ENCODE measurements at places on chromosomes 5 and 9. TPM values are rescaled to one million over a fixed set of nuclear protein-coding genes. Genes with fewer than 3 reads are reported as not detected.

The NUTM2F gene
- not detected for total RNA-seq

The PCDHGA5 gene
- total RNA-seq, result 0.12 TPM

DNA sequence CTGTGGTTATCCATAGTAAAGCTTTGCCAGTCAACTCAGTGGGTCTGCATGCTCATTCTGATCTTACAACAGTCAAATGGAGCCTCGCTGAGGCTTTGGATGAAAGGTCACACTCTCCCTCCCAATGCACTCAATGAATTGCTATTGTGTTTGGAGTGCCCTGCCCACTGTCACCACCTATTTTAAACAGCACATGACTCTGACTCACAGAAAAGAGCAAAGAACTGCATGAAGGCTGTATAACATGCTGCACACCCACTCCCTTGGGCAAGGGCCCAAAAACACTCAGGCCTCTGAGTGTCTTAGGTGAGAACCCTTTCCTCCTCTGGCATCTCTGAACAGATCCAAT is 118.7 kb upstream of the CCDC112 start:
- no peaks in the 10 kb centered on the region for H3K4me1 ChIP-seq
- no peak overlapping the region for H3K4me3 ChIP-seq
- DNase-seq, result no peak
- no peak overlapping the region for H3K27ac ChIP-seq

DNA sequence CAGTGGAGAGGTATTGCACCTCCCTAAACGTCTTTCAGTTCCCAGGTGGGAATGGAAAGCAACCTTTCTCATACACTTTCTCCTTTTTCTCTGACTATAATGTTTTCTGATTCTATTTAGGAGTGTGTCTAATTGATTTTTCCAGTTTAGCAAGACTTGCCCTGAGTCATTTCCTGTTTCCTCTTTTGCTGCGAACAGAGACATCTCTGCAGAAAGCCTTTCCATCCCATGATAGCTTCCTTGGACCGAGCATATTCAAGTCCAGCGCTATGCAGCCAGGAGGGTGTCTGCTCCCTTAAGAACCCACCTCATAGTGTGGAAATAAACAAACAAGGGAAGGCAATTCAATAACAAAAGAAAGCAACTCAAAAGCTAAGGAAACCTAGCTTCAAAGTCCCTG is 60.0 kb upstream of the CDH6 start:
- H3K4me3 ChIP-seq, result no peak overlapping the region
- no peak for DNase-seq
- H3K4me1 ChIP-seq, result no peaks in the 10 kb centered on the region

GRCh38 chr9:33254211-33254610 is 10.3 kb downstream of the BAG1 start:
- no peak overlapping the region for H3K27ac ChIP-seq
- H3K36me3 ChIP-seq, result peaks cover 72% of the 10 kb centered on the region
- DNase-seq, result no peak
- H3K4me3 ChIP-seq, result no peak overlapping the region
- no peaks in the 10 kb centered on the region for H3K27me3 ChIP-seq
- H3K4me1 ChIP-seq, result peaks cover 1% of the 10 kb centered on the region

DNA sequence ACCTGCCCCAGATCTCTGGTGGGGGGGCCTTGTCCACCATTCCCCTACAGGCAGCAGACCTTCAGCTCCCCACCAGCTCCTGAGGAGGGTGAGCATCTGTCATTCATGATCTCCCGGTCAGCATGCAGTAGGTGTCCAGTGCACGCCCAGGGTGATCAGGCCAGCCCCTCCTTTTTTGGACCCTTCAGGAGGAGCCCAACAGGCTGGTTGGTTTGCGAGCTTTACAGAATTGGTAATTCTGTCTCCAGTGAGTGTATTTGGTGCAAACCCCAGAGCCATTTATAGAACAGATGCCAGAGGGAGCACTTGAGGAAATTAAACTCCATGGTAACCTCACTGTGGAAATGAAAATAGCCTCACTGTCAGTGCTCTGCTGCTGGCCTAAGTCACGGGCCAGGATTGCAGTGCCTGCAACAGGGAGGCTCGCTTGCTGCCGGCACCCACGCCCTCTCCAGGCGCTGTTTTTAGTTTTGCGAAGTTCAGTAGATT is 23.4 kb downstream of the WNK2 start:
- H3K4me3 ChIP-seq, result no peak overlapping the region
- H3K27me3 ChIP-seq, result peaks cover 4% of the 10 kb centered on the region
- no peaks in the 10 kb centered on the region for H3K36me3 ChIP-seq
- H3K4me1 ChIP-seq, result peaks cover 18% of the 10 kb centered on the region
- DNase-seq, result no peak

The ZNF658 gene
- 1.6 TPM for total RNA-seq

DNA sequence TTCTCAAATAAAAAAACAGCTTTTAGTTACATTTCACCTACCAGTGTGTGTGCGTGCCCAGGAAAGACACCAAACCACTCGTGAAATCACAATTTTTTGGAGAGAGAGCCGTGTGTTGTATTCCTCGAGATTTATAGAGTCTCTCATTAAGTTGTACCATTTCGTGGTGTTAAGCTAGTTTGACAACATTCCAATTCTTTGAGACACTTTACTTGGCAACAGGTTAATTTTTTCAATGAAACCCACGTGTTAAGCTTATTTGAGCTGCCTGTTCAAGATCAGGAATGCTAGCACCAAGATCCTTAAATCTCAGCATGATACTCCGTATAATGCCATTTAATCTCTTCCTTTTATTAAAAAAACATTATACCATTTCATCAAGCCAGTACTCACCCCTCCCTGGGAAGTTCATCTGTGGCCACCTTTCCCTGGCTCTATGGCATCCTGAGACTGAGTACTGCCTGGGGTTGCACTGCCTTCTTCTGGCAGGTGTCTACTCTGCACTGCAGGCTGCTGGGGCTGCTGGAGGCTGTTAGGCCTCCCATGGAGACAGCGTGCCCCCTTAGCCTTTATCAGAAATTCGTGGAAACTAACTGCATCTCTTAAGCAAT is 143.7 kb downstream of the ARHGAP26 start:
- no peak overlapping the region for H3K4me3 ChIP-seq
- DNase-seq, result no peak
- H3K36me3 ChIP-seq, result peaks cover 57% of the 10 kb centered on the region
- no peaks in the 10 kb centered on the region for H3K27me3 ChIP-seq
- H3K4me1 ChIP-seq, result no peaks in the 10 kb centered on the region

GRCh38 chr5:12757035-12757434 is 852.8 kb upstream of the CTNND2 start:
- H3K36me3 ChIP-seq, result no peaks in the 10 kb centered on the region
- no peak overlapping the region for H3K4me3 ChIP-seq
- no peak overlapping the region for H3K27ac ChIP-seq
- H3K4me1 ChIP-seq, result no peaks in the 10 kb centered on the region
- no peak for DNase-seq
- H3K27me3 ChIP-seq, result no peaks in the 10 kb centered on the region

GRCh38 chr9:3124001-3124400 is 280.1 kb upstream of the PUM3 start:
- no peak overlapping the region for H3K4me3 ChIP-seq
- no peaks in the 10 kb centered on the region for H3K4me1 ChIP-seq
- no peak for DNase-seq

DNA sequence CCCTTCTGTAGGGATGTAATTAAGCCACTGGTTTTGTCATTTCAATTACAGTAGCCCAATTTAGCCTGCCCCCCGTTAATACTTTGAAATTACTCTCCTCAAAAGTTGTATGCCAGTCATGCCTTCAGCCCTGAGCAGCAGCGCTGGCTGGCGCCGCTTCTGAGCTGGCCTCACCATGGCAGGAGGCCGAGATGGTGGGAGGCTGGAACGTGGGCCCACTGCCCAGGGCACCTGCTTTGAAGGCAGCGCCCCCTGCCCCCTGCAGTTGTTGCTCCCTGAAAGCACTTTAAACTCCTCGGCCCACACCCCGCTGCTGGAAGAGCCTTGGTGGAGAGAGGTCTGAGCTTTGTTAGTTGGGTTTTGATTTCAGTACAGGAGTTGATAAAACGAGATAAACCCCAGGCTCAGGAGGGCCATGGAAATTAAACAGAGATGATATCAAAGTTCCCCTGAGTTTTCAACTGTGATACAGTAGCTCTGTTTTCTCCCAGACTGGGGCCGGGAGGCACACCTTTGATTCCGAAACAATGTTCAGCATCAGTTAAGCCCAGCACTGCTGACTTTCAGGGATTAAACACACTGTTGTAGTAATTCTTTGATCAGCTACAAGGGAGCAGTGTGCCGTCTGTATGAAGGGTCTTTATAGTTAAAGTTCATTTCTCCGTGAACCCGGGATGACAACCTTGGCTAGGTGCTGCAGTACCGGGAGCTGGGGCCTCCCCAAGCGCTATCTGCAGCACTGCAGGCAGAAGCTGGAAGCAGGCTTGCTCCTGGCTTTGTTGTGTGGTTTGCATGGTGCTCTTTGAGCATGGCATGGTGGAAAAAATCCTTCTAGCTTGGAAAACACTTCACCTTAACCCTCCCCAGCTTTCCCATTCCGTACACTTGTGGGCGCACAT is 9.5 kb downstream of the MVB12B start:
- no peak overlapping the region for H3K4me3 ChIP-seq
- DNase-seq, result no peak
- H3K36me3 ChIP-seq, result no peaks in the 10 kb centered on the region
- H3K27ac ChIP-seq, result no peak overlapping the region
- peaks cover 13% of the 10 kb centered on the region for H3K4me1 ChIP-seq
- no peaks in the 10 kb centered on the region for H3K27me3 ChIP-seq

GRCh38 chr5:8676695-8677094 is 807.7 kb downstream of the MTRR start:
- no peak overlapping the region for H3K4me3 ChIP-seq

- H3K27me3 ChIP-seq, result no peaks in the 10 kb centered on the region
- no peak overlapping the region for H3K27ac ChIP-seq
- DNase-seq, result no peak
Measured at GRCh38 chr9:18896531-18897179, 136.4 kb downstream of the SAXO1 start.

- DNase-seq, result no peak
- no peaks in the 10 kb centered on the region for H3K27me3 ChIP-seq
- H3K4me1 ChIP-seq, result no peaks in the 10 kb centered on the region
- no peak overlapping the region for H3K4me3 ChIP-seq
- H3K36me3 ChIP-seq, result no peaks in the 10 kb centered on the region
Measured at GRCh38 chr9:81827616-81828296, 100.5 kb upstream of the SPATA31D4 start.

- H3K36me3 ChIP-seq, result no peaks in the 10 kb centered on the region
- H3K4me3 ChIP-seq, result no peak overlapping the region
- H3K27me3 ChIP-seq, result no peaks in the 10 kb centered on the region
- H3K4me1 ChIP-seq, result no peaks in the 10 kb centered on the region
- no peak overlapping the region for H3K27ac ChIP-seq
Measured at GRCh38 chr5:90248640-90249039, 160.9 kb downstream of the CETN3 start.

The GPR151 gene
- total RNA-seq, result not detected

DNA sequence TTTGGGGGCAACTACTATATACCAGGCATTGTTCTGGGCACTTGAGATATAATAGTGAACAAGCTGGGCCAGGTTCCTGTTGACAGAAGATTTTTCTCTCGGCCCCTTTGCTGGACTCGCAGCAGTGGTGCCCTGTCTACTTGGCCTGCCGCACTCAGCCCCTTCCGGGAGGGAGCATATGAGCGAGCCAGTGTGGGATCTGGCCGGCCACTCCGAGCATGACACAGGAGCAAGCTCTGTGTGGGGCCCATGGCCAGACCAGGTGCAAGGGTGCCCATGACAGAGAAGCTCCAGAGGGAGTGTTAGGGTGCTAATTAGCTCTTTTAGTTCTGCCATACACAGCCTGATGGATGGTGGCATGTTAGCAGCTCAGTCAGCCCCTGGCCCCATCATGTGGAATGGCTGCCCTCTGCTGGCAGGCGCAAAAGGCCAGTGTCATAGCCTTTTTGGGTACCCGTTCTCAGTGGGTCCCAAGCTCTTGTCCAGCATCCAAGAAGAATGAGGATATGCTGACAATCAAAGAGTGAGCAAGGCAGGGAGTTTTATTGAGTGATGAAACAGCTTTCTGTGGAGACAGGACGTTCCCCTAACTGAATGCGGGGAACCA is 9.3 kb upstream of the KIF4B start:
- H3K36me3 ChIP-seq, result no peaks in the 10 kb centered on the region
- H3K27ac ChIP-seq, result no peak overlapping the region
- no peaks in the 10 kb centered on the region for H3K27me3 ChIP-seq
- no peaks in the 10 kb centered on the region for H3K4me1 ChIP-seq
- H3K4me3 ChIP-seq, result no peak overlapping the region

DNA sequence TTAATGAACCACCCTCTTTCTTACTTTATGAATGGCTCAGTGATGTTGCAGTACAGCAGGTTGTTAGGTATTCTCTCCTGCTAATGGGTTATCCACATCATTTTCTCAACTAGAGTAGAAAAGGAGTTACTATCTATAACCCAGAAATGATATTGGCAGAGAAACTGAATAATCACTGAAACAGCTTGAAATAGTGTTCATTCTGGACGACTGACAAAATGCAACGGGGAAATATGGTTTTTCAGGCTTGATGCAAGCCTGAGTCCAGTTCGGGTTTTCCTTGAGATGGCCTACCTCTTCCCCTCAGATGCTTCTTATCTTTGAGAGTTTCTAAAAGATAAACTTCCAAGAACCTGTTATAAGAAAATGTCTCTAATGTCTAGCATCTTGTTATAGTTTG is 187.3 kb downstream of the RAB3C start:
- H3K27ac ChIP-seq, result no peak overlapping the region
- H3K4me1 ChIP-seq, result no peaks in the 10 kb centered on the region
- DNase-seq, result no peak
- H3K4me3 ChIP-seq, result no peak overlapping the region
- H3K36me3 ChIP-seq, result no peaks in the 10 kb centered on the region

The UHRF2 gene
- 118 TPM for total RNA-seq

The ADAMTS2 gene
- total RNA-seq, result not detected

The TRIM7 gene
- total RNA-seq, result not detected

GRCh38 chr5:178461004-178461730 is 129.0 kb downstream of the COL23A1 start:
- no peaks in the 10 kb centered on the region for H3K4me1 ChIP-seq
- no peak overlapping the region for H3K4me3 ChIP-seq
- no peaks in the 10 kb centered on the region for H3K27me3 ChIP-seq
- H3K36me3 ChIP-seq, result no peaks in the 10 kb centered on the region

- H3K36me3 ChIP-seq, result no peaks in the 10 kb centered on the region
- no peak for DNase-seq
- no peak overlapping the region for H3K27ac ChIP-seq
- H3K4me1 ChIP-seq, result no peaks in the 10 kb centered on the region
Measured at GRCh38 chr5:15737036-15737821, 237.2 kb downstream of the FBXL7 start.

The SAXO1 gene
- total RNA-seq, result 0.21 TPM

- no peak overlapping the region for H3K4me3 ChIP-seq
- no peaks in the 10 kb centered on the region for H3K4me1 ChIP-seq
- no peaks in the 10 kb centered on the region for H3K27me3 ChIP-seq
- DNase-seq, result no peak
- H3K27ac ChIP-seq, result no peak overlapping the region
- H3K36me3 ChIP-seq, result no peaks in the 10 kb centered on the region
Measured at GRCh38 chr5:20575571-20575970, 587.6 kb upstream of the CDH18 start.

The FCN2 gene
- total RNA-seq, result not detected
